ENCODE measurements at places on chromosomes 11 and 22. TPM values are rescaled to one million over a fixed set of nuclear protein-coding genes. Genes with fewer than 3 reads are reported as not detected.

- DNase-seq: no peak
Observed at GRCh38 chr11:2998073-2998850, 6.1 kb upstream of the NAP1L4 start.

DNA sequence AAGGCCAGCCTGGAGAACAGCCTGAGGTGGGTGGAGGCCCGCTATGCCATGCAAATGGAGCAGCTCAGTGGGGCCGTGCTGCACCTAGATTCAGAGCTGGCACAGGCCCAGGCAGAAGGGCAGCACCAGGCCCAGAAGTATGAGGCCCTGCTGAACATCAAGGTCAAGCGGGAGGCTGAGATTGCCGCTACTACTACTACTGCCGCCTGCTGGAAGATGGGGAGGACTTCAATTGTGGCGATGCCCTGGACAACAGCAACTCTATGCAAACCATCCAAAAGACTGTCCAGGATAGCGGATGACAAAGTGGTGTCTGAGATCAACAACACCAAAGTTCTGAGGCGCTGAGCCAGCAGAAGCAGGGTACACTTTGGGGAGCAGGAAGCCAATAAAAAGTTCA, 3.1 kb upstream of the TMEM218 start:
- no peak for DNase-seq

The RHOD gene
- total RNA-seq: 51.3 TPM

DNA sequence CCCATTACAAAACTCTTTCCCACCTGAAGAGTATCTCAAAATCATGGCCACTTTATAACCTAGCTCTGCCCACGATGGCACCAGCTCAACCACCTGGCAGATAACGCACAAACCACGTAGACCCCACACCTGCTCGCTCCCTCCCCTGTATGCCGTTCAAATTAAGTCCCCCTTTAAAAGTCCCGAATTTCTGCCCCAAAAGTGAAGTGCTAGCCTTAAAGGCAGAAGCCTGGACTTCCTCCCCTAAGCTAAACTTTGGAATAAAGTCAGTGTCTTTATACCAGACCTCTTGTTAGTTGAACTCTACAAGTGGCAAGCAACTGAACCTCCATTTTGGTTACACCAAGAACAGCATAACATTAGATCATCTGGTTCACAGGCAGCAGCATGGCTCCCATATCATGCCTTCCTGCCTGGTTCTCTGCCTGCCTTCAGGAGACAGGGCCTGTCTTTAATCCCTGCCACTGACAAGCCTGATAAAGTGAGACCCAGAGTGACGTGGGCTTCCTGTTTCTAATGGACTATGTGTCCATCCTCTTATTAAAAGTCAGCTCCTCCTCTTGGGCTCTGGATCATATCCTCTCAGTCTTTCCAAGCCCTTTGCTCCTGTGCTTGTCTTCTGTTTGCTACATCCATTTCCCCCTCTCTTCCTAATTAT, 32.6 kb upstream of the NNMT start:
- no peak for DNase-seq

GRCh38 chr11:11788063-11788710, 53.6 kb upstream of the USP47 start:
- no peak for DNase-seq

The KRTAP5-8 gene
- total RNA-seq: not detected

DNA sequence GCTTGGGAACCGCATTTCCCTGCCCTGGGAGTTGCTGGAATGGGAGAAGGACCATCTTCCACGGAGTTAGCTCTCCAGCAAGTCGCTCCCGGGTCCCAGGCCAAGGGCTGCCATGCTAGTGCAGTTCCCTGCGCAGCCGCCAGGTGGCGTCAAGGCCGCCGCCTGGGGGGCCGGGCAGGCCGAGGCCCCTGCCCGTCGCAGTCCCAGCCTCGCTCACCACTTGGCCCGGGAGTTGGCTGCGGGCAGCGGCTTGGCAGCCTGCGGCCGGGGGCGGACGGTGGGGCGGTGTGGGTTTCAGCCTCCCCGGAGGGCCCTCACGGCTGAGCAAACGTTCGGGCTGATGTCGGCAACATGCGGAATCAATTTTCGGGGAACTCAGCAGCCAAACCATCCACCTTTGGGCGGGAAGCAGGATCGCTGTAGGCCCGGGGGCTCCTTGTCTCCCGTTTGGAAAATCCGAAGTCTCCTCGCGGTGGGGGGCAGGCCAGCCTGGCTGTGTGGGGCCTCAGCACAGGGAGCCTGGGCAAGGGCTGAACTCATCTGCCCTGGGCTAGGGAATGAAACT, 415.1 kb downstream of the SOX6 start:
- DNase-seq: no peak

DNA sequence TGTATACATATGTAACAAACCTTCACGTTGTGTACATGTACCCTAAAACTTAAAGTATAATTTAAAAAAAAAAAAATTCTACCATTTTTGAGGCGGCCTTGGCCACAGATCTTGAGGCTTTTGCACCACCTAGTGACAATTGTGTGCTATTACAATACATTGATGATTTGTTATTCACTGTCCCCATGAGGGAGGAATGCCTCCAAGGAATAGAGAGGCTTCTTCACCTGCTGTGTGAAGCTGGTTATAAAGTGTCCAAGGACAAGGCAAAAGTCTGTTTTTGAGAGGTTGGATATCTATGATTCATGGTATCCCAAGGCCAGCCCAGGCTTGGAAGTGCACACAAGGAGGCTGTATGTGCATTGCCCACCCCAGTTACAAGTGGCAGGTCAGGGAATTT, 30.7 kb downstream of the SLC22A25 start:
- no peak for DNase-seq

DNA sequence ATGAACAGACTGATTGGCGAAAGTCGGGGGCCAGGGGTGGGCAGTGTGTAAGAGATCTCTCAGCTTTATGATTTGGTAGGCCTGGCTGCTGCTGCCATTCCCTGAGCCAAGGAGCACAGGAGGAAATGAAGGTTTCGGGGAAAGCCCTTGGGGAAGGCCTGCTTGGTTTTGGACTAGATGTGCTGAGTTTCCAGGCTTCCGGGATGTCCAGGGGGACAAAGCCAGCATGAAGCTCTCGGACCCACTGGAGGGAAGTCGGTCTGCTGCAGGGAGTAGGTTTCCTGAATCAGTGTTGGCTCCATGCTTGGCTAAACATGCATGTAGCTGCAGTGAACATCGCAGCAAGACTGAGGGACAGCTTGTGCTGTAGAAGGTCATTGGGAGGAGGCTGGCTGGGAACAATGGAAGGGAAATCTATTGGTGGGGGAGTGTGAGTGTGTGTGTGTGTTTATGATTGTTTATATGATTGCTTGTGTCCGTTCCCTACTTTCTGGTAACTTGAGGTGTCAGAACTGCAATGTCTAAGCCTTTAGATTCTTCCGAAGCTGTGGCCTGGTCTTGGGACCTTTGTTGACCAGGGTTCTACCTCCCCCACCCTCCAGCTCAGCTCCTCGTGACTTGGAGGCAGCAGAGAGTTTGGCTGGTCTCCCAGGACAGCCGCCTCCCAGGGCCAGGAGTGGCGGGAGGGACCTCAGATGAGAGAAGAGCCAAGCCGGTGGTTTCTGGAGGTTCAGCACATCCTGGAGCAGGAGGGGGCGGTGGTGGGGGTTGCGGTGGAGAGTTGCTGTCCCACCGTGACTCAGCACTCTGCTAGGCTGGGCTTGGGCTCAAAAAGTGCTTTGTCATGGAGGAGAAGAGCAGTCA, 4.0 kb upstream of the FTH1 start:
- peak; percentile 98 for DNase-seq

DNA sequence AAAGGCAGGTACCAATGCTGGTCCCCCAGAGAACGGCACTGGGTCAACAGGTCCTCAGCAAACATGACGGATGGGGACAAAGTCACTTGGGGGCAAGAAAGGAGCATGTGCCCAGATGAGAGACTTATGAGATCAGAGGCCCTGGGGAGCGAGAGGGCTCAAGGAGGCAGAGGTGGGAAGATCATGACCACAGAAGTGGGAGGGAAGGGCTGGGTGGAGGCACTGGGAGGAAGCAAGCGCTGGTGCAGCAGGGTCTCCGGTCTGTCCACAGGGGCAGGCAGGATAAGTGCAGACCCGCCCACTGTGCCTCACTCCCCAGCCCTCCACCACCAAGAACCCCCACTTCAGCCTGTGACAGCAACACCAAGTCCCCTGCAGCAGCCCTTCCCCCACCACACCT, 10.9 kb downstream of the ELFN2 start:
- no peak for DNase-seq

DNA sequence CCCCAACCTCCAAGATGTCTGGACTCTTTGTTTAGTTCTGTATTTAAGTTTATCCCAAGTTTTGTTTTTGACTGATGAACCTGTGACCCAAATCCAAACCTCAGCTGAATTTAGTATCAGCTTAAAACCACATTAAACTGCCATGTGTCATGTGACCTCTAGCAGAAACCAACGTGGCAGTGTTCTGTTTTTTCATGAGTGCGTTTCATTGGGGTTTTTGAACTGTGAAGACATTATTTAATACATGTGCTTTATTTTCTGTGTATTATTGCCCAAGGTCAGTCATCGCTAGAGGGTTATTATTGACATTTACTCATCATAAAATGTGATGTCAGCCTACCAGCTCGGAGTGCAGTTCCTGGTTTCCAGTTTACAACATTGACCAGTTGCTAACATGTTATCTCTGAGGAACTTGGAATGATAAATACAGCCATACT, 1.8 kb downstream of the TLCD5 start:
- no peak for DNase-seq

The TST gene
- 8.5 TPM for total RNA-seq

- no peak for DNase-seq
Observed at GRCh38 chr22:40157330-40157945, 20.3 kb upstream of the TNRC6B start.

DNA sequence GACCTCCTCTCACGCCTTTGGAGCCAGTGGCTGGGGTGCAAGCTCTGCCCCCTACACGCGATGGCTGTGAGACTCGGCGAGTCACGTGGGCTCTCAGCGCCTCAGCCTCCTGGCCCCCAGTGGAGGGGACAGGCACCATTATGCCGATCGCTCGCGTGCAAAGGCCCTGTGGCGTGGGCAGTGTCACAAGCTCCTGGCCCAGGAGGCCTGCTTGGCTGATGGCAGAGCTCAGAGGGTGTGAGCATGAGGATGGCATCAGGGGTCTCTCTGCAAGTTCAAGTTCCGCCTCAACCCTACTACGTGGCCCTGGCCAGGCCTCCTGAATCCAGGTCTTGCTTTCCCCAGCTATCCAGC, 90.8 kb upstream of the KCNQ1OT1 start:
- DNase-seq: no peak

GRCh38 chr22:46068181-46068592, 82.1 kb upstream of the PPARA start:
- DNase-seq: no peak

The SCN3B gene
- not detected for total RNA-seq

DNA sequence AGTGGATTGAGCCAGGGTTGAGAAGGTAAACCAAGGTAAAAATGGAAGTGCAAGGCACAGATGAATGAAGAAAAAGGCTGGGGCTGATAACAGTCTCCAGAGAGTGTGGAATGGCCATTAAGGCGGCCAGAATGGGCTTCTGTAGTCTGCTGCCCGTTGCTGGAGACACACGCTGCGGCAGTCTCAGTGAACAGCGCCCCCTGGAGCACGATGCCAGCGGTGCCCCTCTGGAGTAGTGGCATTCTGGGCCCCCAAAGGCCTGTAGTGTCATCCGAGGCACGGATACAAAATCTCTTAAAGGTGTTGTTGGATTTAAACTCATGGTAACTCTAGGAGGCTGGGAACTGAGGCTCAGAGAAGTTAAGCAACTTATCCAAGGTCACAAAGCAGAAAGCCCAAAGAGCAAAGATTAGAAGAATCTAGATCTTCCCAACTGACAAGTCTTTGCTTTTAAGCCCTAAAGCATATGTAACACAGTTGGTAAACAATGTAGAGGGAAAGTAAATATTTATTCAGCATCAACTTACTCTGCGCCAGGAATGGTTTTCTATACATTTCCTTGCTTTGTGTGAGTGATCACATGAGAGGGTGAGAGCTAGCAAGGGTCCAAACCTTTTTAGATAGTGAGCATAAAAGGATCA, 18.2 kb downstream of the KCNJ1 start:
- DNase-seq: no peak

The ZBTB16 gene
- total RNA-seq: 314 TPM

- DNase-seq: no peak
Observed at GRCh38 chr11:96241331-96241841, 101.6 kb downstream of the MAML2 start.

DNA sequence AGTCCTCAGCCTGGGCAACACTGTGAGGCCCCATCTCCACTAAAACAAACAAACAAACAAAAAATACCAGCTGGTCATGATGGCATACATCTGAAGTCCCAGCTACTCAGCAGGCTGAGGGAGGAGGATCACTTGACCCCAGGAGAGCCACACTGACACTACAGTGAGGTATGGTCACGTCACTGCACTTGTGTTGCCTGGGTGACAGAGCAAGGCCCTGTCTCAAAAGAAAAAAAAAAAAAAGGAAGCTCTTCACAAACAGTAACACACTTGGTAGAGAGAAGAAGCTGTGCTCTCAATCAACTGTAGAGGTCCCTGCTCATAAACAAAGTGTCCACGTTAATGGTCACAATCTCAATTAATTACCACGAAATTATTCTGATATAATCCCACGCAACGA, 401.6 kb upstream of the CCDC90B start:
- no peak for DNase-seq

DNA sequence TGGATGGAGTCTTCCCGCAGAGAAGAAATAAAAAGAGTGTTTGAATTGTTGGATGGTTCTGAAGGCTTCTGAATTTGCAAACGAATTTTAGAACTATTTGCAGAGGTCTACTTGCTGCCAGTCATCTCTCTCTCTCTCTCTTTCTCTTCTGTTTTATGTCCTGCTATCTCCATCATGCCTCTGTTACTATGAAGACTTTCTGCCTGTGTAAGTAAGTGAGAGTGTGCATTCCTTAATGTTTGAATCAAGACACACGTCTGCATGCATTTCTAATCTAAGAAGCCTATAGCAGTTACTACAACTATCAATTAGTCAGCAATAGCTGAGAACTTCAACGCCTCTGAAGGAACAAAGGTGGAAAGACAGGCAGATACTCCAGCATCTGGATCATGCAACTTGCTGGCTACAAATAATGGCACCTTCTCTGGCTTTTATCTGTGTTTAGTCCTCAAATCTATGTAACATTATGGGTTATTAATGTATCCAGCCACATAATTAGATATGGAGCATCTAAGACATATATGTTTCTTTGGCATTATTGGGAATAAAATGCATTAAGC, 191.5 kb upstream of the BLID start:
- no peak for DNase-seq

- DNase-seq: no peak
Observed at GRCh38 chr11:99069856-99070444, 49.2 kb downstream of the CNTN5 start.

The RAPSN gene
- not detected for total RNA-seq

DNA sequence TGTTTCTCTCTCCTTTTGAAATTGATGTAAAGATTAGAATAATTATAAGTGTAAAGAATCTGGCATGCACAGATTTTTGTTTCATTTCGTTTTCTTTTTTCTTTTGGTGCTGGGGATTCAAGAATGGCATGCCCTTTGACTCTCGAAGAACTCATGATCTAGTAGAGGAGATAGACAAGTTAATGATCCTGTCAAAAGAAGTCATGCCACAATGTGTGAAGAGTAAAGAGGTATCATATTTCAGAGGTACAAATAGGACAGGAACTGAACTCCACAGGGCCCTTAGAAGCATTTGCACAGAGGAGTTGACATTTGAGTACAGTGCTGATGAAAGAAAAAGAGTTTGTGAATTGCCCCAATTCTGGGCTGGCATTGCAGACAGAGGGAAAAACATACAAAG, 708.0 kb upstream of the ARHGAP42 start:
- DNase-seq: no peak

- no peak for DNase-seq
Observed at GRCh38 chr11:92101920-92102319, 122.7 kb upstream of the FAT3 start.

All from thoracic aorta (tissue), 2 donors.